Testis (tissue), 5 donors: ENCODE measurements at places on chromosomes 5 and 9.
A peak's percentile ranks its signal among the peaks of the same experiment; 100 is the strongest.

- DNase-seq, result no peak
These were observed 720.6 kb downstream of the SEMA5A start for GRCh38 chr5:8825139-8825757.

DNA sequence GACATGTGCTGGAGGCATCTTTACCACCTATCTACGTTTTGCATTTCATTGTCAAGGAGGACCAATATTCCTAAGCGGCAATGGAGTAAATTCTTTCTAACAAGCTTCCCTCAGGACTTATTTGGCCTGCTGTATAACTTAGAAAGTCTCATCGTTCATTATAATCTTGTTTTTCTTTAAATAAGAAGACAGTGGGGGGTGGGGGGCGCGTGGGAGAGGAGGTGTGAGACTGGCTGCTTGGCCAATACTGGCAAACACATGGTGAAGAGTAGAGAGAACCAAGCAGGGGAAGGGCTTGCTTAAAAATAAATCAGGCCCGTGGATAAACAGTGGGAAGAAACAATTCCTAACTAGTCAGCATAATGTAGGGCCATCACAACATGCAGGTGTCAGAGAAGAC is 217.2 kb downstream of the GRIA1 start:
- DNase-seq, result no peak

GRCh38 chr5:82244854-82245635 is 33.1 kb downstream of the RPS23 start:
- DNase-seq, result no peak

DNA sequence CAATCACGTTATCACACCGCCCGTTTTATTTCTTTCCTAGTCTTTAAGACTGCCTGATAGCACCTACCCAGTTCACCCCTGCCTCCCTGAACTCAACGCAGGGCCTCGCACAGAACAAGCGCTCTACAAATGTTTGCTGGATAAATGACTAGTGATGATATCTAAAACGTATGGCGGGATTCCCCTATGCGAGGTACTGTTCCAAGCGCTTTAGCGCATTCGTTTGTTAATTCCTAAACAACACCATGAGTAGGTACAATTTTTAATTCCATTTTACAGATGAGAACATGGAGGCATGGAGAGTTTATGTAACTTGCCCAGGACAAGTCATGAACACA is 6.6 kb downstream of the POU4F3 start:
- no peak for DNase-seq

GRCh38 chr5:135695656-135696313 is 117.0 kb upstream of the CXCL14 start:
- no peak for DNase-seq

DNA sequence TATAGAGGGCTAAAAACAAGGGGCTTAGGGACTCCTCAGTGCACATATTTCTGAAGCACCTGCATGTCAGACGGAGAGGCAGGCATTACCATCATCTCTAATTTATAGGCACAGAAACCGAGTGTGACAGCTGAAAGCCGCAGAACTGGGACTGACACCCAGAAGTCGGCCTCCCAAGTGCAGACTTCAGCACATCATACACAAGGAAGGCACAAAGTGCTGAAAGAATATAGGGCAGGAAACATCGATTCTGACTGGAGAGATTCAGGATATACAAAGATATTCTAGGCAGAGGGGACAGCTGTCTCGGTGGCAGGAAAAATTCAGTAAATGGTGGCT is 11.2 kb downstream of the MRPS27 start:
- no peak for DNase-seq

- peak; percentile 51 for DNase-seq
These were observed 44.2 kb upstream of the GNPDA1 start for GRCh38 chr5:142056816-142057696.

DNA sequence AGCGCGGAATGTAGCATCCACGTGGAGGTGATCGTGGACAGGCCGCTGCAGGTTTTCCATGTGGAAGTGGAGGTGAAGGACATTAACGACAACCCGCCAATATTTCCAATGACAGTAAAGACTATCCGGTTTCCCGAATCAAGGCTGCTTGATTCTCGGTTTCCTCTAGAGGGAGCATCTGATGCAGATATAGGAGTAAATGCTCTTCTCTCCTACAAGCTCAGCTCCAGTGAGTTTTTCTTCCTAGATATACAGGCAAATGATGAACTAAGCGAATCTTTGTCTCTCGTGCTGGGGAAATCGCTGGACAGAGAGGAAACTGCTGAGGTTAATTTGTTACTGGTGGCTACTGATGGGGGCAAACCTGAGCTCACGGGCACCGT is 598 bp downstream of the PCDHA2 start:
- no peak for DNase-seq

GRCh38 chr9:127187231-127187956 is 65.0 kb upstream of the ANGPTL2 start:
- peak; percentile 80 for DNase-seq

DNA sequence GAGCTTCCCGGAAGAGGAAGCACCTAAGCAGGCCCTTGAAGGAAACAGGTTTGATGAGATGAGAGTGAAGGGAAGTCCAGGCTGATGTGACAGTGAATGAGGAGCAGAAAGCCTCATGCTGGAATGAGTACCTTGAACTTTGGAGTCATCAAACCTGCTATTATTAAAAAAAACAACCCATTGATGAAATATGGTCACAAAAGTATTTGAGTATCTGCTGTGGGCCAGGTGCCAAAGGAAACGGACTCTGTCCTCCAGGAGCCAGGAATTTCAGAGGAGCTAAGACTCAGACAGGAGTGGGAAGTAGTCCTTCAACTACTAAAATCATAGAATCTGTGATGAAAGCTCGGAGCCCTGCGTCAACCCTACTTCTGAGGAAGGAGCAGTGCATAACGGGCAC is 11.9 kb downstream of the HAND1 start:
- no peak for DNase-seq

- no peak for DNase-seq
These were observed 742.8 kb downstream of the CDH9 start for GRCh38 chr5:26295541-26295940.

GRCh38 chr5:98934546-98934945 is 5.7 kb upstream of the CHD1 start:
- no peak for DNase-seq

DNA sequence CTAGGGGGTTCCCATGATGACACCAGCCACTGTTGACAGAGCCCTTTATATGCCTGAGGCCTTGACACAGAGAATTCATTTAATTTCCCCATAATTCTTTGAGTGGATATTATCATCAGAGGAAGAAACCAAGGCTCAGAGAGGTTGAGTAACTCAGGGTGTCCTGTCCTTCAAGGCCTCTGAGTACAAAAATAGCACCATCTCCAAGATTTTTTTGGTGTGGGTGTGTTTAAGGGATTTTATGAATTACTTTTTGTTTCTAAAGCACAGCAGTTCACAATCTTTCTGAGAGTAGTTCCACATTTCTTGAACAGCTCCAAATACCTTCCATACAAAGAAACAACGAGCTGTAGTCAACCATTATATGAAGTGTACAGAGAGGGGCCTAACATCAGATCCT is 6.2 kb upstream of the GSN start:
- DNase-seq, result no peak

- DNase-seq, result no peak
These were observed 1652.4 kb upstream of the ACO1 start for GRCh38 chr9:30732060-30732459.

DNA sequence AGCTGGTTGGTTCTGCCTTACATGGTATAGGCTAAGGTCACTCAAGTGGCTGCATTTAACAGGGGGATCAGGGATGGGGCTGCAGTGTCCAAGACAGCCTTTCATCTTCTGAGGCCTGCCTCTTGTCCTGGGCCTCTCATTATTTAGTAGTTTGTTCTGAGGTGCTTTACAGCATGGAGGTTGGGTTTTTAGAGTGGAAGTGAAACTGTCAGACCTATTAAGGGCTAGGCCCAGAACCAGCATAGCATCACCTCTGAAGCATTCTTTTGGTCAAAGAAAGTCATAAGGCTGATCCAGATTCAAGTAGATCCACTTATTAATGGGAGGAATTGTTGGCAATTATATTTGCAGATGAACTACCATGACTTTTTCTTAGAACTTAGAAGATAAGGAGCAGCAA is 146.0 kb upstream of the NMUR2 start:
- no peak for DNase-seq

DNA sequence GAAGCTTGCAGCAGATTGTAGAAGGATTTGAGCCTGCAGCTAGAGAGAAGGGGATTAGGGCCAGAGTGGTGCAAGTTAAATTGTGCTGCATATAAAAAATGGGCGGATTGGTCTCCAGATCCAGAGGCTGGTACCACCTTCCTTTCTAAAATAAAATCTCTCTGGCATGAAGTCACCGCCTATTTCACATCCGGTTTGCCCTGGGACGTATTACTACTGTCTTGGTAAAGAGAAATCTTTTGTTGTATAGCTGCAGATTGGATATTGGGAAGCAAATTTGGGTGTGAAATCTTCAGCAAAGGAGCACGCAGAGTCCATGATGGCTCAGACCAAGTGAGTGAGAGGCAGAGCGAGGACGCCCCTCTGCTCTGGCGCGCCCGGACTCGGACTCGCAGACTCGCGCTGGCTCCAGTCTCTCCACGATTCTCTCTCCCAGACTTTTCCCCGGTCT is at the start of gene GABRA1:
GABRA1 (plus strand) TSS at position 180 of the 451 bp plus-strand sequence. CDS start 2,691 bp downstream, outside the sequence.
- DNase-seq, result peak; percentile 19

DNA sequence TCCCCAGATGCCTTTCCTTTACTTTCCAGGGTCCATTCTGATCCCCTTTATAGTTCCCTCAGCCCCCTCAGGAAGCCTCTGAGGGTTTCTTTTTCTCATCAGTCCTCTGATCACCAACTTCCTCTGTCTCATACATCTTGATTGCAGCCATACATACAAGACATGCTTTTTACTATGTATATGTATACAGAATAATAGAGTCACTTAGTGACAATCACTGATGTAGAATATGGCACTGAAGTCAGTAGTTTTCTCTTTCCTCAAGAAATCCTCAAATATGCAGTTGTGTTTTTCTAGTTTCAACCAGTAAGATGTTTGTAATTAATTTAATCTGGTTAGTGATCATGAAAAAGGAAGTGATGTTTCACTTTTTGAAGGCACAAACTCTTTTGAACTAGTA is 364.1 kb downstream of the MAN2A1 start:
- no peak for DNase-seq

GRCh38 chr9:18668944-18669343 is 195.0 kb downstream of the ADAMTSL1 start:
- no peak for DNase-seq

GRCh38 chr9:70043689-70044489 is at the start of gene MAMDC2:
Gene MAMDC2, plus strand, starts transcription at chr9:70043848. Its CDS starts 350 bp downstream, at chr9:70044198.
- DNase-seq, result peak; percentile 60

- DNase-seq, result no peak
These were observed 80.8 kb upstream of the IER5L start for GRCh38 chr9:129258823-129259301.

- DNase-seq, result no peak
These were observed 10.0 kb downstream of the COL15A1 start for GRCh38 chr9:98953581-98954243.

GRCh38 chr9:37920471-37921167 is 16.7 kb upstream of the SLC25A51 start:
- DNase-seq, result no peak

DNA sequence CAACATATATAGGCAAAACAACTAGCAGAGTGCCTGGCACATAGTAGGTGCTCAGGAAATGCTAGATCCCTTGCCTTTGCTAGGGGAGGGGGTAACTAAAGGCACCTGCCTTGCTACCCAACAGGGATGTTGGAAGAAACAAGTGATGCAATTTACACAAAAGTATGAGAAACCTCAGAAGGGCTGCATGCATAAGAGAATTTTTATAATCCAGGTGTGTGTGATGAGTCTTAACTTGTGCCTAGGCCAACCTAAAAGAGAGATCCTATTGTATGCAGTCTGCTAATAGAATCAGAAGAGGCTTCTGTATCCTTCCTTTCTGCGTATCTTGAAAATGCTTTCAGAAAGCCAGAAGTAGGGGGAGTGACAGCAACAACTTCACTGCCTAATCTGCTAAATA is 135.9 kb downstream of the SLIT3 start:
- no peak for DNase-seq

- DNase-seq, result no peak
These were observed 98.2 kb upstream of the RASA1 start for GRCh38 chr5:87169300-87169991.

GRCh38 chr9:130938652-130939404 is at the start of gene FIBCD1:
Gene FIBCD1, minus strand, starts transcription at chr9:130939247. Its CDS starts 640 bp downstream, at chr9:130938607.
- DNase-seq, result no peak

- no peak for DNase-seq
These were observed 652.3 kb downstream of the SLCO4C1 start for GRCh38 chr5:101643794-101644193.

DNA sequence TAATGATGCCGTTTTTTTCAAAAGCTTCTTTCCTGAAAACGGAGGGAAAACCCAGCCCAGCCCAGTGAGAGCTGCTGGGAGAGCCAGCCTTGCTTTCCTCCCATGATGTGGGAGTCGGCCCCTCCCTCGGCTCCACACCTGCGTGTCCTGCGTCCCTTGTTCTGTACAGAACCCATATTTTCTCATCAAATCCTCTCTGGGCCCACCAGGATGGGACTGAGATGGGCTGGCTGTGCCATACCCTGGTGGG is 8.9 kb downstream of the FLT4 start:
- DNase-seq, result no peak

DNA sequence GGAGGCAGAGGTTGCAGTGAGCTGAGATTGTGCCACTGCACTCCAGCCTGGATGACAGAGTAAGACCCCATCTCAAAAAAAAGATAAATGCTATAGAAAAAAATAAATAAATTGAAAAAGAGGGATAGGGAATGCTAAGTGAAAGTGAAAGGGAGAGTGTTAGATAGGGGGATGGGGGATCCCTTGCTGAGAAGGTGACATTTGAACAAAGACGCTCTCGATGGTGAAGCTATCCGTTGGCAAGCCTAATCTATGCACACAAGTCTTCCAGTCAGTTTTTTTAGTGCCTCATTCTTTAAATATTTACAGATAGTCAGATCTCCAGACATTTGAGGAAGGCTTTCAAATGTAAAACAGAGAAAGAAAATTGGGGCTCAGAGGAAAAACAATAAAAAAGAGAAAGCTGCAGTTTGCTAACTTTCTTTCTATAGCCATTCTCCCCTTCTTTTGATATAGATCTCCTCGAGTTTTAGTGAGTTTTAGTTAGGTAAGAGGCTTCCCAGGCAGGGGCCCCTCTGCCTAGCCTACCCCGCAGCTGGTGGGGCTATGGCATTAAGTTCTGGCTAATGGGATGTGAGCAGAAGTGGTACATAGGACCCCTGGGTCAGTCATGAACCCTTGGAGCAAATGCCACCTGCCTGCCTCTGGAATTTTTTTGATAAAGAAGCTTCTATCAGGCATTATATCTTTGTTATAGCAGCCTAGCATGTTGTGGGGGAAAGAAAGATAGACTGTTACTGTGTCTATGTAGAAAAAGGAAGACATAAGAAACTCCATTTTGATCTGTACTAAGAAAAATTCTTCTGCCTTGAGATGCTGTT is 12.0 kb downstream of the GLRX start:
- no peak for DNase-seq

GRCh38 chr9:82957529-82958379 is 105.2 kb downstream of the RASEF start:
- DNase-seq, result no peak

- no peak for DNase-seq
These were observed 106.5 kb downstream of the EPB41L4A start for GRCh38 chr5:112312295-112313275.

DNA sequence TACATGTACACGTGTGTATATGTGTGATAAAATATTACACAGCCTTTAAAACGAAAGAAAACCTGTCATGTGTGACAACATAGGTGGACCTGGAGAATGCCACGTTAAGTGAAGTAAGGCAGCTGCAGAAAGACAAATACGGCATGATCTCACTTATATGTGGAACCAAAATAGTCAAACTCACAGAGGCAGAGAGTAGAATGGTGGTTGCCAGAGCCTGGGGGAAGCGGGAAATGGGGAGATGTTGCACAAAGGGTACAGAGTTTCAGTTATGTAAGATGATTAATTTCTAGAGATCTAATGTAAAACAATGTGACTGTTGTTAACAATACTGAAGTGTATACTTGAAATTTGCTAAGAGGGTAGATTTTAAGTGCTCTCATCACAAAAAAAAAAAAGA is 34.8 kb downstream of the ADAMTS12 start:
- no peak for DNase-seq
